Stimulated activated CD4-positive, alpha-beta T cell treated with anti-CD3 and anti-CD28 coated beads, Interleukin-15, amount 100 ng/mL, for 48 hours (primary cell): ENCODE measurements at places on chromosomes 7 and 10.

DNA sequence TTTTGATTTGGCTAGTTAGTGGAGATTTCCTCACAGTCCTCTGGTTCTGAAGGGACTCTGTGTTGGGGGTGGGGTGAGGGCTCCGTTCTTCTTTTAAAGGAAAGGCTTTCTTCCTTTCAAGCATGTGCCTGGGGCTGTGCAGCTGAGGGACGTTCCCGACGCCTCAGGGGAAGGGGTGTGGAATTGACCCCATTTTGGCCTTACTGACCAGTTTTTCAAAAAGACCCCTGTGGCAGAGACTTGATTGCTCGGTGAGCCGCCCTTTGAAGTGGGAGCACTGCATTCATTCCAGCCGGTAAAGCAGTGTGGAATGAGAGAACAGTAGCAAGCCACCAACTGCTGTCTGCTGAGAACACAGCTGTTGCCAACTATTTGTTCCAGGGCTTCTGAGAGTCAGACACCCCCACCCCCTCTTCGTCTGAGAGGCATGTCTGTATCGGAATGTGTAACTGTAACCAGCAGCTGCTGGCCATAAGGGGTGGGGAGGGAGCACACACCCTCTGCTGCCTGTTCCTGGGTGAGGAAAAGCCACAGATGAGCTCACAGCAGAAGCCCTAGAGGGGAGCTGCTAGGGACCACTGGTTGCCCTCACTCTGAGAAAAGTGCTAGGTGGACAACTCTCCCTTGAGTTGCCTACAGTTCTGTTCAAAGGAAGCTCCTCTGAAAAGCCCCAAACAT, 33.2 kb downstream of the WBP1L start:
- no peak for DNase-seq

DNA sequence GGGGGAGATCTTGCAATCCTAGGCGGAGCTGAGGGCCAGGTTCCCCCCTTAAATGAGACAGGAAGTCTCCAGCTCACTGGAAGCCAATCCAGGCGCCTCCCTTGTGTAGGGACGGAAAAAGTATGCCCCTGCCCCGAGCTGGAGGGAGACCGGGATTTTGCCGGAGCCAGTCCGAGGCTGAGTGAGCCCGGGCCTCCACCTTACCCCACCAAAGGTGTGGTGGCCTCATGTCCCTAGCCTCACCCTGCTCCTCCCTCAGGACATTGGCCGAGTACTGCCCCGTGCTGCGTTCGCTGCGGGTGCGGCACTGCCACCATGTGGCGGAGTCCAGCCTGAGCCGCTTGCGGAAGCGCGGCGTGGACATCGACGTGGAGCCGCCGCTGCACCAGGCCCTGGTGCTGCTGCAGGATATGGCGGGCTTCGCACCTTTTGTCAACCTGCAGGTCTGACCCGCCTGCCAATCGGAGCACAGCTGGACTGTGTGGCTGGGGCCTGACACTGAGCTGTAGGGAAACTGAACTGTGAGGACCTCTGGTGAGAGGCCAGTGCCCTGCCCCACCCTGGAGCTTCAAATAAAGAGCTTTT, 2.0 kb downstream of the FBXL15 start:
- peak; percentile 45 for DNase-seq

DNA sequence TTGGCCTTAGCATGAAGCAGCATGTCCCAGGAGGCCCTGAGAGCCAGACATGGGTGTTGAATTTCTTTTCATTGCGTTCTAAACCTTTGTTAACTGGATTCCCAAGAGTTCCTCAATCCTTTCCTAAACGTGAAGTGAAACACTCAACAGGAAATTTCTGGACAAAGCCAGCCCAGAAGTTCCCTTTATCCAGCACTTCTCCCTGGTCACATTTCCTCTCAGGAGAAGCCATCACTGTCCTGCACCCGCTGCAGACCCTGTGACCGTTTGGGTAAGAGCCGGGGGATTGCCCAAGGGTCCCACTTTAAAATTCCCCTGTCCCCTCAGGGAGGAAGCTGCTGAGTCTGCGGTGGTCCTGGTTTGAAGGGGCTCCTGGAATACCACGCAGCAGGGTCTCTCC, 88.0 kb upstream of the ZPBP start:
- no peak for DNase-seq

- DNase-seq: no peak
These were observed 545.9 kb downstream of the SORCS1 start for GRCh38 chr10:106618646-106619045.

- DNase-seq: no peak
These were observed 1509.7 kb upstream of the LRRTM3 start for GRCh38 chr10:65416094-65416493.
